ENCODE measurements at places on chromosomes 3 and 15.

GRCh38 chr3:146342989-146343388 is 92.1 kb upstream of the PLSCR4 start:
- no peak for DNase-seq

DNA sequence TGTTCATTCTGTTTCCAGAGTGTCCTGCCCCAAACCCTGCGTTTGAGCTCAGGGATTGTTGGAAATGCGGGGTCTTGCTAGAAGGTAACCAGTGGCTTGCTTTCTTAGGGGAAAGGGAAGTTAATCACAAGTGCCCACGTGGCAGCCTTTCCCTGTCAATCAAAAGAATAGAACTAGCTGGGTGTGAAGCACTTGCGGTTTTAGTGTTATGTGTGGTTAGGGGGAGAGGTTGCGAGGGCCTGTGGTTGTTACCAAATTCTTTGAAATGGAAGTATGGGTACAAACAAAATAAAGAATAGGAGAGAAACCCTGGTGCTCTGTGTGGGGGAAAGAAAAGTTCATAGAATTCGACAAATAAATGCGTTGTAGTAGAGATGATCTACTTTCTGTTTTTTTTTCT is 67.6 kb downstream of the FNDC3B start:
- peak; percentile 11 for DNase-seq

- no peak for DNase-seq
Observed at GRCh38 chr3:127264292-127264691, 23.6 kb downstream of the PRR20G start.

- DNase-seq: no peak
Observed at GRCh38 chr3:72135636-72136035, 350.7 kb upstream of the PROK2 start.

DNA sequence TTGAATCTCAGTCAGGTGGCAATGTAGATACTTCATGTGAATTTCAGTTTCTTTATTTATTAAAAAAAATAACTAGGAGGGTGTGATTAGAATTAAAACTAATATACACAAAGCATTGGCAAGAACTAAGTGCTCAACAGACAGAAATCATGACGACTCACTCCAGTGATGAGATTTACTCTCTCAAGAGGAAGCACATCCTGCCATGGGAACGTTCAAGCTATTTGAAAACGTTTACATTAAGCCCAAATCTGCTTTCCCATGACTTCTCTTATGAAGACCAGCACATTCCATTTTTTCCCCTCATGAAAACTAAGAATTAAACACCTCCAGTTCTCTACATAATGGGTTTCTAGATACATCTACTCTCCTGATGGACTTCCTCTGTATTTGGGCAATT is 8.5 kb downstream of the WDR53 start:
- DNase-seq: no peak

DNA sequence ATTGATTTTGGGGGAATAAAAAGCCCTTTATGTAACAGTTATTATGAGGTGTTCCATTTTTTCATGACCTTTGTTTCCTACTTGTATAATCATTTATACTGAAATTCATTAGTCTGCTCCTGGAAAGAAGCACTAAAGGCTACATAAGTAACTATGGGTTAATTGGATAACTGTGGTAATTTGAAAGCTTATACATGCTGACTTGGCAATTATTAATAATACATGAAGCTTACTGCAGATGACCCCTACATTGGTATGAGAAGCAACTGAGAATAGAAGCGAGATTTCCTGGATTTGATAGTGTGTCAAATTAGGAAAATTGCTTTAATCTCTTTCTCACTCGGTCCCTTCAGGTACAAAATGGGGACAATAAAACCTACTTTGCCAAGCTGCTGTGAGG is 658.0 kb downstream of the ROBO1 start:
- DNase-seq: no peak

DNA sequence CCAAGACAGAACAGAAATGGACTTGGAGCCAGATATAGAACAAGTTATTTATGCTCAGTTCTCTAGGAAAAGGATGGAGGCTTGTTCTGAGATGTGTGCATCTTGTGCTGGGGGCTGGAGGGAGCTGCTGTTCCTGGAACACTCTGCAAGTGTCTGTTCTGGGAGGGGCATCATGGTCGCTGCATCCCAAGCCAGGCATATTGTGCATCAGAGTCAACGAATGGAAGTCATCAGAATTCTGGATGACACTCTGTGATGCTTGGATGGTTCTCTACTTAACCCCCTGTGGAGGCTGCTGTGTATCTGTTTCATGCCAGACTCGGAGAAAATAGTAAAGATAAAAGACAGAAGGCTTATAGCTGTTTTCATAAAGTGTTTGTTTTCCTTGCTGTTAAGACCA is 34.7 kb downstream of the RPL22L1 start:
- no peak for DNase-seq

- no peak for DNase-seq
Observed at GRCh38 chr15:47720555-47720954, 3.2 kb downstream of the SEMA6D start.

DNA sequence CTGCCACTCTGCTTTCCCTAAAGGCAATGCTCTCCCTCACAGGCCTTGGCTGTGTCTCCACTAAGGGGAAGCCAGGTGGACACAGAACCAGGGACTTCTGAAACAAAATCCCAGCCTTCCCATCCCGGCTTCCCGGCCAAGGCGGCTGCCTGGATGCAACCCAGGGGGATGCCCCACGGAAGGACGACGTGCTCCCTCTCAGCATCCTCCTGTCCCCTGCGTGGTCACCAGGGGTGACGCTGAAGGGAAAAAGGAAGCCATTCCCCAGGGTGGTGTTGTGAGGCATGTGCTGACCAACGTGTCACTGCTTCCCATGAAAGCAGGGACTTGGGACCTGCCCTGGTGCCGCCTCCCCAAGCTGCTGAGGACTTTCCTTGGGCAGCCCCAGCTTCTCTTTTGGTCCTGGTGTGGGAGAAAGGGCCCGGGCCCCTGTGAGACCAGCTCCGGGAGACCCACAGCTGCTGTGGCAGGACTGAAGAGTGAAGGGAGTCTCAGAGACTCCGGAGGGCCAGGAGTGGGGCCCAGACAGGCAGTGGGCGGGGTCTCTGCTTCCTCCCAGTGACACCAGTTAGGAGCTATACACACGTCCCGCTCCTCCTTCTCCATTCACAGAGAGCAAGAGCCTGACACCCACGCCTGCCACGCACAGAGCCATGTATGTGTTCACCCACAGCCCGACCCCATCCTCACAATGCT is 139.2 kb downstream of the NUP210 start:
- no peak for DNase-seq

GRCh38 chr15:84926491-84927230 is 42.2 kb downstream of the SLC28A1 start:
- no peak for DNase-seq

- DNase-seq: no peak
Observed at GRCh38 chr3:189529889-189530471, 101.2 kb upstream of the TP63 start.

DNA sequence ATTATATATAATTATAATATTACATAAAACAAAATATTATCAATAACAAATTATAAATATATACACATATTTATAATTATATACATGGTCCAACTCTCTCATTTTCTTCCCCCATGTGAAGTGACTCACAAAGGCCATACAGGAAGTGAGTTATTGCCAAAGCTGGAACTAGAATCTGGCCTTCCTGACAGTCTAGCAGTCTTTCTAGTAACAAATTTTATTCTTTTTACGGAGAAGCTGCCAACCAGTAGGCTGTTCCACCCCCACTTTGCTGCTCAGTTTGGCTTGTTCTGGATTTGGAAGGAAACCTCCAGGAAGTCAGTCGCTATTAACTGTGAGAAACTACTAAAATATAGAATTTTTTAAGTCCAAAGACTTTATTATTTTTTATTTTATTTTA is 79.6 kb downstream of the DHX36 start:
- no peak for DNase-seq

DNA sequence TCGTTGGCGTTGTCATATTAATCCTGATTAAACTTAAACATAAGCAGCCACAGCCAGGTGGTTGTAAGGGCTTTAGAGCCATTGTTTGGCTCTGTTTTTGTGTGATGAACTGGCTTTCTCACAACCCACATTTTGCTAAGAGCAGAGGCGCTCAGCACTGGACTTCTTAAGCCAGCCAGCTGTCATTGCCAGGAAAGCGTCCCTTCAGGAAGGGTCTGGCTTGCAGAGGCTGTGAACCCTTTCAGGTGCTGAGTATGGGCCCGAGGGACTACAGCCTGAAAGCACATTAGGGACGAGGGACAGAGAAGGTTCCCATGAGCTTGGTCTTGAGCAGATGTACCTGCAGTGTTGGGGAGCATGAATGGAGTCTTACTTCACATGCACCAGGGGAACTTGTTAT is 112.3 kb downstream of the CHCHD6 start:
- no peak for DNase-seq

DNA sequence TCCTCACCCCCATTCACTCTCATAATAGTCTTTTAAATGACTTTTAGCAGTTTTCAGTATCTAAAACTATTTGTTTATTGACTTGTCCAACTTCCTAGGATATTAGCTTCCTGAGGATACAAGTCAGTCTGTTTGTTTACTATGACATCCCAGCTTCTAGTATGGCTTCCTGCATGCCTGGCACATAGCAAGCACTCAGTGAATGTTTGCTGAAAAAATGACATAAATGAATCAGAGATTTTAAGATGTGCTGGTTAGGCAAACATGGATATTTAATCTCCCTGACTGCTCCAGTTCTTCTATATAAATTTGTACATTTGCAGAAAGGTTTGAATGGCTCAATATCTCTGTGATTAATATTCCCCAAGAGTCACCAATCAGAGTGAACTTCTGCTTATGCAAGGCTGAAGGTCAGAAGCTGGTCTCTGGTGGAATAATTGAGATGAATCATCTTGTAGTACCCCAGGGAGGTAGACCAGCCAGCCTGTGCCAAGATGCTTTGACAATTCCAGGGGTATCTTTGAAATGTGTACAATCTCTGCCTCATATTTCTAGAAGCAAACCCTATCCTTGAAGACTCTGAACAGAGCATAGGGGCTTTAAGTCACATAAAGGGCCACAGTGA is 219.0 kb upstream of the LMCD1 start:
- DNase-seq: no peak

GRCh38 chr3:11228041-11228440 is 44.2 kb upstream of the ATG7 start:
- DNase-seq: no peak

- DNase-seq: no peak
Observed at GRCh38 chr15:89395031-89395430, 60.4 kb upstream of the POLG start.

GRCh38 chr3:176937994-176938393 is 259.3 kb downstream of the TBL1XR1 start:
- no peak for DNase-seq

GRCh38 chr3:177147790-177148189 is 49.5 kb downstream of the TBL1XR1 start:
- no peak for DNase-seq

GRCh38 chr3:171419457-171419856 is 40.7 kb downstream of the TNIK start:
- DNase-seq: no peak

DNA sequence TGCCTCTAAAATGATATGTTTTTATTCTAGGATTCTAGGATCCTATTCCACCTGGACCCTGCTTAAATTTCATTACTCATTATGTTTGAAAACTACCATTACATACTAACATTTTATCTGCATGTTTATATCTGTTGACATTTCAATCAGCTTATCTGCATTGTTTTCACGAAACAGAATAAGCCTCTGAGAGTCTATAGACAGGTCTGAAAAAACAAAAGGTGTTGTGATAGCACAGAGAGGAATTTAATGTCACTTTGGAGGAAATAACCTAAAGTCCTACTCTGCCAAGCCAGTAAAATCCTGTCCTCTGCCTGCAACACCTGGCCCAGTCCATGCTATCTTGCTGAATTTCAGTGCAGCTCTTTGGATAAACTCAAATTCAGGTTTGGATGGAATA is 315.2 kb downstream of the ZBTB20 start:
- no peak for DNase-seq

DNA sequence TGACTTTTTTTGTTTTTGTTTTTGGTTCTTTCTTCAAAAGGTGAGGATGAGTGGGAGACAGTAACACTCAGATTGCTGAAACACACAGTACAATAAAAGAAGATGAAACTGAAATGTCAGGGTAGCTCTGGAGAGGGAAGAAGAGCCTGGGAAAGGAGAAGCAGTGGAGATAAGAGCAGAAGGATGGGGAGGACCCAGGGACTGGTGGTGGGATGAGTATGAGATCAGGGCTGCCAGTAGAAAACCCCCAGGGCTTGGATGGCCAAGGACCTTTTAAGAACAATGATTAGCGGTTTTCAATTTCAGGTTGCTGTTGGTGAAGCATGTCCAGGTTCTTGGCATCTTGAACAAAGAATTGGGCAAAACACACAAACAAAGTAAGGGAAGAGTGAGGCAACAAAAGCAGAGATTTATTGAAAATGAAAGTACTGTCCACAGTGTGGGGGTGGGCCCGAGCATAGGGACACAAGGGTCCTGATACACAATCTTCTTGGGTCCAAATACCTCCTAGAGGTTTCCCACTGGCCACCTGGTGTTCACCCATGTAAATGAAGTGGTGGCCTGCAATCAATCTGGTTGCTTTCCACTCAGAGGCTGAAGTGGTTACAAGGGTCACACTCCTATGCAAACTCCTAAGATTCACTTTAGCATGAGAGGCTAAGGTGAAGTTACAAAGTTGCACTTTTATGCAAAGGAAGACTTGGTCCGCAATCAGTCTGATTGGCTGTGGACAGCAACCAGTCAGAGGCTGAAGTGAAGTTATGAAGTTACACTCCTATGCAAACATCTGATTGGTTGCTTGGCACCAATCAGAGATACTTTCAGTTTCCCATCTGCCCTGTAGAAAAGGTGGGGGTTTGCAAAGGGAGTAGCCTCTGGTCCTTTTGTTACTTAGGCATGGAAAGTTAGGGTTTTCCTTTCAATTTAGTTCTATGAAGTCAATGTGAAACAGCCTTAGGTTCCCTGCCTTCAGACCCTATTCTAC is 26.1 kb upstream of the MFSD1 start:
- no peak for DNase-seq

DNA sequence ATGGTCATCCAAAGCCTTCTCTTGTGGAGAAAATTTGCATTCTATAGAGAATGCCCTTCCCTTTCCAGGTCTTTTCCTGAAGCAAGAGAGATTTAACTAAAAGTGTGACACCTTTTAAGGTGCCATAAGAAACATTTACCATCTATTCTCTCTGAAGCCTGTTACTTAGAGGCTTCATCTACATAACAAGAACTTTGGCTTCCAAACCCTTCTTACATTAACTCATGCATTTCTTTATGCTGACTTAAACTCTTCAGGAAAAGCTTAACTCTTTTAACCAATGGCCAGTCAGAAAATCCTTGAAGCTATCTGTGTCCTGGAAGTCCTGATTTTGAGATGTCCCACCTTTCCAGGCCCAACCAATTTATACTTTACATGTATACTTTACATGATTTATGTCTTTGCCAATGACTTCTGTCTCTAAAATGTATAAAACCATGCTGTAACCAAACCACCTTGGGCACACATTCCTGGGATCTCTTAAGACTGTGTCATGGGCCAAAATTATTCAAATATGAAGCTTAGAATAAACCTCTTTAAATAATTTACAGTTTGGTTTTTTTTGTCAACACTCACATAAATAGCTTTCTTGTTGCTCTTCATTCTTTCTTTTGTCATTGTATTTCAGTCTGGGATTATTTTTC is 472.6 kb upstream of the NECTIN3 start:
- no peak for DNase-seq

- DNase-seq: no peak
Observed at GRCh38 chr3:160879859-160880258, 123.8 kb downstream of the PPM1L start.

All from stimulated activated CD4-positive, alpha-beta T cell treated with anti-CD3 and anti-CD28 coated beads, TNF-alpha, amount 100 ng/mL, for 48 hours (primary cell).